CD4-positive, alpha-beta T cell treated with Interleukin-15 for 1 hour (primary cell): ENCODE measurements at places on chromosomes 6 and 20.

GRCh38 chr6:112279031-112279935 is 24.9 kb upstream of the LAMA4 start:
- no peak for DNase-seq

DNA sequence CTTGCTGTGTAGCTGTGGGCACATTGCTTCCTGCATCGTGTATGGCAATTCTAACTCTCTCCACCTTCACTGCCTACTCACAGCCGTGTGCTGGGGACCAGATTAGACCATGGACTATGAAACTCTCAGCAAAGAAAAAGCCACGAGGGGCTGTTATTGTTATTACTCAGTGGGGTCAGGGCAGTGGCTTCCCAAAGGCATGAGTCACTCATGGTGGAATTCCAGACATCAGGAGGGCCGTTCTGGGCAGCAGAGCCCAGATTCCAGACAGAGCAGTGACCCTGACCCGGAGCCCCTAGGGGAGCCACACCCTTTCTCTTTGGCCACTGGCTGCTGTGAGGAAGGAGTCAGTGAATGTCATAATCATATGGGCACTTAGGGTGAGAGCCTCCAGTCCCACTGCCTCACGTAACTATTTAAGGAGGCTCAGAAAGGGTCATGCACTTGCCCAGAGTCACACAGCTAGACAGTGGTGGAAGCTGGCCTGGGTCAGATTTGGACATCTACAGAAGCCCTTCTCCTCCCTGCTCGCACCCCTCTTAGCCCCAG is 22.2 kb upstream of the CCN5 start:
- DNase-seq = no peak

- peak; percentile 74 for DNase-seq
These were observed 13.2 kb downstream of the SS18L1 start for GRCh38 chr20:62156592-62157386.

DNA sequence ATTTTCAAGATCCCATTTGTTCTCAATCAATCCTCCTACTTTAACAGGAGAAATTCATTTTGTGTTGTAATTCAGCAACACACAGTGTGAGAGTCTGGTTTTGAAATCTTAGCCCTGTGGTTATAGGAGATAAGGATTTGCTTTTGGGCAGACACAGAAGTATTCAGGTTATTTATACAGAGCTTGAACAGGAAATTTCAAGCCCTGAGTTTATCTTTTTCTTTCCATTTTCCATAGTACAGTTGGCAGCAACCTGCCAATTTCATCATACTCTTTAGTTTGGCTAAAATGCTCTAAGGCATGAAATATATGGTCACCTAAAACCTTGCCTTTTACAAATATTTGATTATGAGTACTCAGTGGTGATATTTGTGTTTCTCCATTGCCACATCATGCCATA is 41.4 kb downstream of the PKIB start:
- DNase-seq = no peak

DNA sequence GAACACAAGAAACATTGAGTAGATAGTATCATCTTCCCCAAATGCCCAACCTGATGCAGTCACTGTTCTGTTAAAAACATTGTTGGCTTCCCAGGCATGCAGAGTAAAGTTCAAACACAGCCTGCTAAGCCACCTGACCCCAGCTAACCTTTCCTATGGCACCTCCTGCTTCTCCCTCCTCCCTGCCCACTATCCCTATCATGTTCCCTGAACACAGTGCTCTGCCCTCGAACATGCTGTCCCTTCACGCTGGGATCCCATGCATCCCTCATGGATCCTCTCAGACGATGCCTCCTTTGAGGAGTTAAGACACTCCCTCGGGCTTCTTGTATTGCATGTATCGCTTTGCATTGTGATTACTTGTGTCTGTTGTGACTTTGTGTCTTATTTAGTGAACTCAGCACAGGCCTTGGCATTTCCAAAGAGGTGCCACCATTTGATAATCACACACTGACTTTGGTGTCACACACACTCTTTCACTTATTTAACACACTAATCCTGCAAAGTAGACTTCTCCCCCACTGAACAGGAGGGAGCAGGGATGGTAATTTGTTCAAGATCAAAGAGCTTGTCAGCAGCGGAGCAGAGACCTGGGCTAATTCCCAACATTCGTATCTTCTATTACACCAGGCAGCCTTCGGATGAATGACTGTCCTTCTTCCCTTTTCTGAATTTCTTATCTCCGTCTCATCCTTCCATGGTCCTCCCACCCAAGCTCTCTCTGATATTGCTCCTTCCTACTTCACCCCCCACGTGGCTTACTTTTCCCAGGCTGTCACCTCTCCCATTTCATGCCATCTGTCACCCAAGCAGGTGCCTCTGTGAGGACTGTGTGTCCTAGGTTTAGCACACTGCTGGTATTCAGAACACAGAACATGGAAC is 28.3 kb upstream of the SMIM29 start:
- no peak for DNase-seq

DNA sequence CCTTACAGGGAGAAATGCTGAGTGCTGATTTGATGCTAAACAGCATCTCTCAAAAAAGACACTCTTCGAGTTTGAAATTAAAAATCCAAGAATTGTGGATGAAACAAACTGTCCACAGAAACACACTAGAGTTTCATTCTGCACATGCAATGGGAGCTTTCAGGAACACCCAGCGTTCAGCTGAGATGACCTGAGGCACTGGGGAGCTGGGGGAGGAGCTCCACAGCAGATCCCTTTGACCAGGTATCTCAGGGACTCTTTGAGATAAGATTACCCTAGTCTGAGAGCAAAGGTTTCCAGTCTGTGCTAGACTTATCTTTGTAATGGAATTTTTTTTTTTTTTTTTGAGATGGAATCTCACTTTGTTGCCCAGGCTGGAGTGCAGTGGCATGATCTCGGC is 70.8 kb upstream of the AGPAT4 start:
- no peak for DNase-seq

DNA sequence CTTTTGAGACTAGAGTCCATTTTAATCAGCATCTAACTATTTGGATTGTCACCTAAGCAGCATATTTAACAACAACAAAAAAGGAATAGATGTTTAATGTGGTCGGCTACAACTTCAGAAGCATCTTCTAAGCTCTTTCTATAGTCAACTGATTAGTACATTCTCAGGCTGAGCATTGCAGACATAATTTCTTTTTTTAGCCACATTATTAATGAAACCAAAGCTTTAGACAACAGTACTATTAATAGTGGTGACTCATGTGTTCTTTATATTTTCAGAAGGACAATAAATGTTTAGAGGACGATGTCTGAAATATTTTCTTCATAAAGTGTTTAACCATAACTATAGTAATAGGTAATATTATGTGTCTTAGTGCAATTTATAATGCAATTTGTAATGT is 52.4 kb downstream of the TPD52L1 start:
- DNase-seq = no peak

GRCh38 chr6:119476024-119476423 is 126.5 kb upstream of the MAN1A1 start:
- no peak for DNase-seq
